ENCODE measurements at places on chromosomes 13 and 19.

GRCh38 chr13:23921451-23921888, 24.2 kb upstream of the C1QTNF9B start:
- DNase-seq, result no peak

DNA sequence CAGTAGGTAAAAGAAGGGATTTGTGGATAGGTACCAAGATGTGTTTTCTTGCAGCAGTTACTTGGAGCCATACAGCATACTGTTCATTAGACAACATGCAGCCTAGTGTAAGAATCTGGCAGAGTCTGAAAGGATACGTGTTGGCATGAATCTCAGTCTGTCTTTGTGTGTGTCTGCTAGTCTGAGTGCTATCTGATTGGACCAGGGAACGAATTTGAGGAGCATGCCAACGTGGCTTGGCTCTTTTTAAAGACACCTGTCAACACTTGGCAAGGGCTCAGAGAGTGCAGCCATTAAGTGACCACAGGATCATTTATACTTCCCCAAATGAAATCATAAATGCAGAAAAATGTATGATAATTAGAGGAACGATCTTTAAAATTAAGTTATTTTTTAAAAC, 27.6 kb upstream of the ATXN8OS start:
- no peak for DNase-seq

- DNase-seq, result no peak
Measured at GRCh38 chr19:54160854-54161253, 1.3 kb upstream of the LENG1 start.

GRCh38 chr13:94178625-94179244, 300.7 kb downstream of the DCT start:
- DNase-seq, result no peak

DNA sequence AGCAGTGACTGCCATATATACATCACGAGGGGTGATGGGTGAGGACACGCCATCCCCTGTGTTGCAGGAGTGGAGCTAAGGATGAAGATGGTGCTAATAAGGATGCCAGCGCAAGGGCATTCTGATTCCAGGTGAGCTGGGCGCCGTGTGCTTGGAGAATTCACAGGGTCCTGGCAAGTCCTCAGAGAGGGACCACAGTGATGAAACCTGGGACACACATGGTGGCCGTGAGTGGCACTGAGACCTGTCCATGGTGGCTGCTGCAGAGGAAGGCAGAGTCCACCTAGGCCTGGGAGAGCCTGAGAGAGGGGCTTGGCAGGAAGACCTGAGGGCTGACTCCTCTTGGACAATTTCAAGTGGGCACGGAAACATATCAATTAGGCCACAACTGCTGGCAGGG, 65.2 kb downstream of the RFX2 start:
- peak; percentile 23 for DNase-seq

DNA sequence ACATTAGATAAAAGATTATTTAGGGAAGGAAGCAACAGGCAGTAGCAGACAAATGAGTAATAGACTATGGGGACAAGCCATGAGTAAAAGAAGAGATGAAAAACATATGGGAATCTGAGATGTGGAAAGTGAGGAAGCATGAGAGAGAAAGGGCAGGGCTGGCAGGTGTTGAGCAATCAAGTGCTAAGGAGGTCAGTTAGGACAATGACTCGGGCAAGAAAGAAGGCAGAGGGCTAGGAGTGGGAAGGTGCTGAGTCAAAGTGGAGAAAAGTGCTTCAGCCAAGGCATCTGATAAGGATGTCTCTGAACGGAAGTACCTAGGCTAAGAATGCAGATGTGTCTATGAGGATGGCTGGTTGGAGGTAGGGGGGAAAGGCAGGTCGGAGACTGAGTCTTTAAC, 291.9 kb upstream of the HTR2A start:
- DNase-seq, result no peak

GRCh38 chr19:33445442-33446329, 72.2 kb downstream of the CEBPG start:
- no peak for DNase-seq

GRCh38 chr13:29802621-29803020, 47.8 kb downstream of the UBL3 start:
- DNase-seq, result no peak

- DNase-seq, result no peak
Measured at GRCh38 chr13:44938854-44939253, 50.4 kb downstream of the NUFIP1 start.

GRCh38 chr19:31937983-31938382, 407.4 kb upstream of the ZNF507 start:
- no peak for DNase-seq

DNA sequence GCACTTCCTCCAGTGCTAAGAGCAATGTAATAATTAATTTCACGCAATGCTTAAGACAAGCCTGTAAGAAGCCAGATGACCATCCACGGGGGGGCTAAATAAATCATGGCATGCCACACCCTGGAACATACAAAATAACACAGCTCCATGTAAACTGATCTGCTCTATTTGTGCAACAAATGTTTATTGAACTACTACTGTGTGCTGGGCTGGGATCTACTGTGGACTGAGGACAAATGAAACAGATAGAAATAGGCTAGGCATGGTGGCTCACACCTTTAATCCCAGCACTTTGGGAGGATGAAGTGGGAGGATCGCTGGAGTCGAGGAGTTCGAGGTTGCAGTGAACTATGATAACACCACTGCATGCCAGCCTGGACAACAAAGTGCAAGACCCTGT, 21.3 kb downstream of the TGFB1 start:
- no peak for DNase-seq

DNA sequence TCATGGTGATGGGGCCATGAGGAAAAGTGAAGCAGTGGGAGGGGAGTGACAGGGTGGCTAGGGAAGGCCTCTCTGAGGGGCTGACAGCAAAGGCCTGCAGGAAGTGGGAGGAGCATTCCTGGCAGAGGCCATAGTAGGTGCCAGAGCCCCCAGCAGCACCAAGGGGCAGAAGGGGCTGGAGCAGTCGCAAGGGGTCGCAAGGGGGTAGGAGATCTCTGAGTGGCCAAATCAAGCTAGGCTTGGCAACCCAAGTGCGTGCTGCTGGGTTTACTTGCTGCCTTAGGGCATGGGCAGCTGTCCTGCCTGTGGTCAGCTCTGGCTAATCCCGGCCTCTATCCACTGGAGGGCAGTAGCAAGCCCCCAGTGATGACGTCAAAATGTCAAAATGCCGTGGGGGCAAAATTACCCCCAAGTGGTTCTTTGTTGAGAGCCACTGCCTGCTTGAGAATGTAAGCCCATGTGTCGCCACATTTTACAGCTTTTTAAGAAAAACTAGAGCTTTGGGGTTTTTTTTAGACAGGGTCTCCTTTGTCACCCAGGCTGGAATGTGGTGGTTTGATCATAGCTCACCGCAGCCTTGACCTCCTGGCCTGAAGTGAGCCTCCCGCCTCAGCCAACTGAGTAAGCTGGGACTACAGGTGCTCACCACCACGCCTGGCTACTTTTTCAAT, 11.8 kb downstream of the CCDC97 start:
- DNase-seq, result no peak

DNA sequence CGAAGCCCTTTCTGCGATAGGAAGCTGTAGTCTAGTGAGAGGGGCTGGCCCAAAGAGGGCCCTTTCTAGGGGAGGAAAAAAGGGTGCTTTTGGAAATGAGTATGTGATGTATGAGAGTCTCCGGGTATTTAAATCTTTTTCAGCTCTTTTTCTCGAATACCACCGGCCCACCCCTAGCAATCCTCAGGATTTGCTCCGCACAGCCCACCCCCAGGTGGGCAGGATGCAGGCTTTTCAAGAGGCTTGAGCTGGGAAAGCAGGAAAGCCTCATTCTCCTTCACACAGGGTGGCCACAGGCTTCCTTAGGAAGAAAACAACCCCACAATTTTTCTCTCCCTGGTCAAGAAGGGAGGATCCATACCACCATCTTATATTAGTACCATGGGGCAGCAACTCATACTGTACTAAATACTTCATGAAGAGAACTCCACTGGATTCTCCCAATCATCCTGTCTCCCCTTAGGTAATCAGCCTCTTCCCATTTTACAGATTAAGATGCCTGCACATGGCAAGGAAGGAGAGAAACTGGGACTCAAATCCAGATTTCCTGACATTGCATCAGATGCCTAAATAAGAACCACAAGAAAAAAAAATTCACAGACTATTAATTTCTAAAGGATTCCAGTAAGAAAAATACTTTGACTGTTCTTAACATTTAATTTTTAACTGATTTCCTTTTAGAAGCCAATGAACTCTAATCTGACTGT, 84.4 kb downstream of the STK24 start:
- DNase-seq, result no peak

DNA sequence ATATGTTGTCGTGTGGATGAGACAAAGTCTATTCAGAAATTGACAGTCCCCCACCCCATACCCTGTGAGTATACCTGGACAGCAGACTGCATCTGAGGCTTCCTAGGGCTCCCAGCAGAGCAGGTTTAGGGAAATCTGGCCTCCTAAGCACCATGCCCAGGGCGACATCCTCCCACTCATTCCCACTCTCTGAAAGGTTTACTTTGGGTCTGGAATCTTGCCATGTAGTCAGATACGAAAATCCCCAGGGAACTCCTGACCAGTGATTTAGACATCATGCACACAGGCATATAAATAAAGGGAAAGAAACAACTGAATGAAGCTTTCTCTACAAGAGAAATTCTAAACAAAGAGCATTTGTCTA, 717 bp upstream of the NALCN start:
- no peak for DNase-seq

GRCh38 chr19:46704379-46705076, 12.4 kb downstream of the PRKD2 start:
- DNase-seq, result peak; percentile 79

GRCh38 chr13:80334597-80335260, 6.2 kb downstream of the SPRY2 start:
- no peak for DNase-seq

DNA sequence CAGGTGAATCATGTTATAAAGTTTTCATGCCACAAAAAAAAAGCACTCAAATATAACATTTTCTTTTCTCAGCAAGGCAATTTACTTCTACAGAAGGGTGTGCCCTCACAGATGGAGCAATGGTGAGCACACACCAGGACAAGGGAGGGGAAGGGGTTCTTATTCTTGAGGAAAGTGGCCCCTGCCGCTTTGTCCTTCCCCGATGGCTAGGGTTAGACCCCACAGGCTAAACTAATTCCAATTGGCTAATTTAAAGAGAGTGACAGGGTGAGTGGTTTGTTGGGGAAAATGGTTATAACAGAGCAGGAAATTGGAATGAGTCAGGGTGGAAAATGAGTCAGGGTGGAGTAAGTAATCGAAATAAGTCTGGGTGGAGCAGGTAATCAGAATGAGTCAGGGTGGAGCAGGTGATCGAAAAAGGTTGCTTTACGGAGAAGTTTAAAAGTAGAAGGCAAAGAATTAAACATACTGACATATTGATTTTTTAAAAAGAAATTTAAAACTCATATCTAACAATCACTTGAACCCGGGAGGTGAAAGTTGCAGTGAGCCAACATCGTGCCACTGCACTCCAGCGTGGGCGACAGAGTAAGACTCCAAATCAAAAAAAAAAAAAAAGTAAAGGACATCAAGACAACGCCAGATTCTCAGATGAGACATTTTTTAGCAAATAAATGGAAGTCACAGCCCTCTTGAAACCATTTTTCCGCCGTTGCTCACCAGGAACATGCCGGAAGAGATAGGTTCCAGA, 813 bp downstream of the ZNF562 start:
- no peak for DNase-seq

DNA sequence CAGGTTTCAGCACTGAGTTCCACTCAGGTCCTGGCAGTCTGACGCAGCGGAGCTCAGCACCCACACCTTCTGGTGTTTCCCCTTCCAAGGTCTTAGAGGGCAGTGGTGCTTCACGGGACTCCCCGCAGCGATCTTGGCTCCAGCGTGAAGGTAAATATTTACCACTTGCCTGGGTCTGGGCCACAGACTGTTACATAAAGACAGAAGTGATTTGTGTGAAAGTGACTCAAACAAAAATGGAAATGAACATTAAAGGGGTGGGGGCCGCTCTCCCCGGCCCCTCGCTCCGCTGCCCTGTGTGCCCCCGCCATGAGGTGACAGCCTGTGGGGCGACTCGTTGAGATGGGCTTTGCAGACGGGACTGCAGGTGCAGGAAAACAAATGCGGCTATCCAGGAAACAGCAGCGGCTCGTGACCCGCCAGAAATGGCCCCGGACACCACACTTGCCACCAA, 55.0 kb downstream of the GGACT start:
- DNase-seq, result no peak

DNA sequence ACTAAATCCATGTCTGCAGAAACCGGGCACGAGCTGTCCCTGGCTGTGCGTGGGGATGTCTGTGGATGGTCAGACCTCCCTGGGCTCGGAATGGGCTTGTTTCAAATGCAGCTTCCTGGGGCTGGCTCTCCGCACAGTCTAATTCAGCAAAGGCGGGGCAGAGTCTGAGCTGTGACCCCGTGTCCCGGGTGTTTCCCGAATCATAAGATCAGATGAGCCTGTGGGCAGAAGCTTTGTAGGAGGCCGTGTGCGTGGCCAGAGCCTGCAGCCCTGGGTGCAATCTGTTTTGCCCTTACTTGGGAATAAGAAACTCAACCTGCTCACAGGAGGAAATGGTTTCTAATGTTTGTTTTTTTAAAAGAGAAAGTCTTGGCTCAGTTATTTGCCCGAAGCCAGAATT, 13.9 kb upstream of the GNA11 start:
- DNase-seq, result peak; percentile 72

- DNase-seq, result no peak
Measured at GRCh38 chr13:45705918-45706317, 3.8 kb downstream of the CBY2 start.

DNA sequence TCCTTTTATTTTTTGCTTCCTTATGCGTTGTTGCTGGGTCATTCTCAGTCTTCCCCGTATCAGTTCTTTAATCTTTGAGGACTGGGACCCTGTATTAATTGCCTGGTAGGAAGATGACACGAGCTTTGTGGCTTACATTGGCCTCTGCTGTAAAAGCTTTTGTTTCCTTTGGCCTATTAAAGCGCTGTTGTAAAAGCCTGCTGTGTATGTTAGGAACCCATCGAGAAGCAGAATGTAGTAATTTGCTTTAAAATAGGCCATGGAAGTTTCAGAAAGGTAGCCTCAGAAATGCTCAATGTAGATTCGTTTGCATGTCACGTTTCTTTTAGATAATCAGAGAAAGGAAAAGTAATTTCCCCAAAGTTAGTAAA, 257.5 kb upstream of the STARD13 start:
- DNase-seq, result no peak

DNA sequence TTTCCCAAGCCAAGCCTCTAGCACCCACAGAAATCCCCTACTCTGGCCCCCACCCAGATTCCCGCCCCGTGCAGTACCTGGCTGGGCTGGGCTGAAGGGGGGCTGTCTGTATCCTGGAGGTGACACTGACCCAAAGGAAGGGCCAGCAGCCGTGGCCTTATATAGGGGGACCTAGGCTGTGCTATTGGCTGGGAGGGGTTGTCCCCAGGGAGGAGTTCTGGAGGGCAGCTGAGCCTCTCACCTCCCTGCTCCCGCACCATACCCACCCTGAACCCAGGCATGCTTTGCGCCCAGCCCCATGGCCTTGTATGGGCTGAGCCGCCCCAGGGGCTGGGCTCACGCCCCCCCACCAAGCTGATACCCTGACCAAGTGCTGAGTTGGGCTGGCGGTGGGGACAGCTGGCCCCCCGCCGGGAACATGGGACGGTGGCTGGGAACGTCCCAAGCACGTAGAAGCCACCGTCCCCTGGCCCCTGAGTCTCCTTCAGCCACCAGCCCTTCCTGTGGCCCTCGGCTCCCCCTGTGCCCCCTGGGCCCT, at the start of gene CKM:
Gene CKM, minus strand, starts transcription at position 132 of the 538 bp plus-strand sequence. CDS start 3,162 bp downstream, outside the sequence.
- DNase-seq, result no peak

GRCh38 chr13:110127986-110128511, 178.9 kb downstream of the COL4A1 start:
- DNase-seq, result no peak
